Activated CD4-positive, alpha-beta T cell treated with anti-CD3 and anti-CD28 coated beads, Interleukin-2, amount 50 U/mL, for 48 hours (primary cell): ENCODE measurements at places on chromosomes 13 and 19.

DNA sequence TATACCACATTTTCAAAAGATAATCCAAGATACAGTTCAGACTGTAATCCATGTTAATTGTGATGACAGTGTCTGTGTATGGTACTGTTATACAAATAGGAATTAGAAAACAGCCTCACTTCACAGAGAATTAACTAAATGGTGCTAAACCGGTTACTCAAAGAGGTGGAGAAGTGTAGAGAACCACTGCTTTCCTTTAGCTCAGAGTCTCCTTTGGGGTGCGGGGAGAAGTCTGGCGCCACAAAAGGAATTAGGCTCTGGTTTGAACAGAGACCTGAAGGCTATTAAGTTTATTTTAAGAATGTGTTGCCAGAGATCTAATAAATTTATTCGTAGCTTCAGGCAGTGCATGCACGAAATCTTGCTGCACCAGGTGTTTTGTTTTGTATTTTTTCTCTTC lies 65.8 kb downstream of the FREM2 start:
- no peak for DNase-seq

DNA sequence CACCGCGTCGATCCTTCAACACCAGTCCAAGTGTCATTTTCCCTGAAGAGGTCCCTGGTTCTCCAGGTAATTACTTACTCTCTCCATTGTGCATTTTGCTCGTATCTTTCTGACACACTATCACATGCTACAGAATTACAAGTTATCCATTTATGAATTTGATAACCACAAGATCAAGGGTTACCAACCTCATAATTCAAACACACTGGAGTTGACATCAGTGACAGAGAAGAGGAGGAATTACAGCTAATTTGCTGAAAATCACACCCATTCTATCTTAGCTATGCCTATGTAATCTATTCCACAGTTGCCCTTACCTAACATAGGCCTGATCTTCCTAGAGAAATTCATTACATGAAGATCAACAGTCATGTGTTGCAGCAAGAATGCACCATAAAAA lies 14.2 kb downstream of the ZC3H13 start:
- no peak for DNase-seq

GRCh38 chr19:32196690-32197420 lies 148.6 kb upstream of the ZNF507 start:
- DNase-seq = no peak

GRCh38 chr19:49497789-49498103 lies 1.5 kb downstream of the RPS11 start:
- no peak for DNase-seq

GRCh38 chr19:47280183-47280797 lies 5.6 kb downstream of the INAFM1 start:
- DNase-seq = peak; percentile 76

DNA sequence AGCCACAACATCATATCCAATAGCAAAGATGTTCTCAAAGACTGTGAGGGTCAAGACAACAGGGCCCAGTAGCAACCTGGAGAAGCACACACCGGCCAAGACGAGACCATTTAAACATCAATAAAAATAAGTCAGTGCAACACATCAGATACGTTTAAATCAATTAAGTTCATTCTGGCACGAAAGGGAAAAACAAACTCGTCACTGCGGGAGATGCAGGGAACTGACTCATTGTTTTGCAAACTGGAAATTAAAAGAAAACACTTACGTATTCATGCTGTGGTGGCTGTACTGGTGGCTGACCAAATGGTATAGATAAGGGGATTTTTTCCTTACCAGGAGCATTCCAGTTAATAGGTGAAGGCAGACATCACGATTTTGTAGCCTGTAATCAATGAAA lies 26.3 kb upstream of the SLC15A1 start:
- DNase-seq = no peak

DNA sequence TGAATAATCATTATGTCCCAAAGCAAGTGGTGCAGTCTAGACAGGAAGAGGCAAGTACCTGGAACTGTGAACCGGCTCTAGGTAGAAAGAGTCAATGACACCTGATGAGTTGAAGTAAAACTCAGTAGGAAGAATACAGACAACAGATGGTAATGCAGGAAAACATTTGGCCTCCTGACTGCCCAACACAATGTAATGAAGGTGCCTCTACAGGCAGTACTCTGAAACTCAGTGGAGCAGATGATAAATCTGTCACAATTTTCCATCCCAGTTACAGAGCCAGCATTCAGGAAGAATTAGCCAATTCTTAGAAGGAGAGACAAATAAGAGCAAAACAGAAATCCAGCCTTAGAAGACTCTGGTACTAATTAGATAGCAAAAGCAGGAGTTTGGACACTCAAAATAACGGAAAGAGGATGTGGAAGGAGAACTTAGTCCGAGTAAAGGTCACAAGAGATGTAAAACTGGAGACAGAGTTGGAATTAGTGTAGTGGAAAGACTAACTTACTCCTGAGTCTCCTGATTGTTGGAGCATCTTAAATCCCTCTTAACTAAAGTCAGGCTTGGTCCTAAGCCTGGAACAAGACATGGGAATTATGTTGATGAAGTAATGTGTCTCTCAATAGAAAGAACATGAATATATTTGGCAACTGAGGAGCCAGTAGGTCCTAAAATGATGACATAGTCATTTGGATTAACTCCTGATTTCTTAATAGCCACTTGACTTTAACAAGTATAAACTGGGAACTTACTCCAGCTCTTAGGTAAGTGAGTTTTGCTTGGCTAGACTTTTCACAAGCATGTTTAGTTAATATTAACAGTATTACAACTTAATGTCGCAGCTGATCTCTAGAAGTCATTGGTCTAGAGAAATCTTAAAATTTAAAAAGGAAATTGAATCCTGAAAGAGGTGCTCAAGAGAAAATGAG lies 457.3 kb upstream of the MIR17HG start:
- DNase-seq = no peak

GRCh38 chr19:48770266-48770665 lies 14.9 kb downstream of the FGF21 start:
- DNase-seq = no peak

GRCh38 chr19:14056741-14057356 lies 5.0 kb downstream of the PALM3 start:
- no peak for DNase-seq

DNA sequence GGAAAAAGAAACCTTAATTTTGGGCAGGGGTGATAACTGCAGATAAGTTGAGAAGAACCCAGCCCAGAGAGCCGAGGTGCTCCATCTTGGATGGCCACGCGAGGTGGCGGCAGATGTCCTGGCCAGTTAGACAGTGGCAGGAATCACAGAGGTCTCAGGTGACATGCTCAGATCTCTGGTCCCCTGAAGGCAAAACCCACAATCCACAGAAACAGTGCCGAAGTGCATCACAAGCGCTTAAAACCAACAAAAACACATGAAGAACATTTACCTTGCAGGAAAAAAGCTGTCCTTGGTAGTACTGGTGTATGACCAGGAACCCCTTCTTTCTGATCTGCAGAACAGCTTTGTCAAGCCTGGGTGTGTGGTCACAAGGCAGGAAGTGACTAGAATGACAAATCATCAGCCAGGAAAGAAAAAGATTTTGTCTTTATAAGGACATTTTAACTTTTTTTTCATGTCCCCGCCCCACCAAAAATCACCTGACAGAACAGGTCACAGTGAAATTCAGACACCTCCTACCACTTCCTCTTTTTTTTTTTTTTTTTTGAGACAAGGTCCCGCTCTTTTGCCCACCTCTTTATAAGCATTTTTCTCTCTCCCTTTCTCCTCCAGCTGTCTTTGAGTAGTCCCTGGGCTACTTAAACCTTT lies at the start of gene LCP1:
Gene LCP1 (minus strand): TSS at position 338 of the 651 bp plus-strand sequence. CDS start 22,515 bp downstream, outside the sequence.
- DNase-seq = peak; percentile 78

DNA sequence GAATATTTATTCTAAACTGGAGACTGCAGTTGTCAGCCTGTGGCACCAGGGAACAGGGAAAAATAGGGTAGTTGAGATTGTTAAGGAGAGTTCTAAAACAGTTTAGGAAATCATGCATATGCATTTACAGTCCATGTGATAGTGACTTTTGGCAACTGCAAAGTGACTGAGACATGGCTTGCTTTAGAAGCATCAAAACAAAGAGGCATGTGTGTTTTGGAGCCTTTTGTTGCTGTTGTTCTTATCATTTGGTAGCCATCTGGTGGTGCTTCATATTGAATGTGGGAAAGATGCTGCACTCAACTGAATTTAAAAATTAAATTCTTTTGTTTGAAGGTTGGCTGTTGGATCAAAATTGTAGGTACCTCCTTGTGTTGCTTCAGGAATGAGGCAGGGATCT lies 10.2 kb upstream of the EBPL start:
- no peak for DNase-seq

GRCh38 chr19:19087676-19088075 lies 23.9 kb downstream of the SLC25A42 start:
- no peak for DNase-seq

- no peak for DNase-seq
Measured at GRCh38 chr13:114088234-114088633, 44.2 kb downstream of the RASA3 start.

GRCh38 chr13:48545608-48546007 lies 12.7 kb upstream of the RCBTB2 start:
- no peak for DNase-seq

DNA sequence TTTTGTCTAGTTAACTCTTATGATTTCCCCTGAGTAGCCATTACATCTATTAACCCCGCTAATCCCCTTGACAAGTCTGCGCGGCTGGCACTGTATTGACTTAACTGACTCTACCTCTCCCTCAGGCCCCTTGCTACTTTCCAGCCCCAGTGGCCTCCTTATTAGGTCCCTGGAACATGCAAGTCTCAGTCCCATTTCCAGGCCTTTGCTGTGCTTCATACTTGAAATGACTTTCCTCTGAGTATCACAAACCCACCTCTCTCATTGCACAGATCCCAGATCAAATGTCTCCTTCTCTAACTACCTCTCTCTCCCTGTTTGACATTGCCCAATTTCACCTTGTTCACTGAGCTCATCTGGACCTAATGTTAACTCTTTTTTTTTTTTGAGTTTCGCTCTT lies 13.2 kb downstream of the SPACA6 start:
- DNase-seq = no peak

DNA sequence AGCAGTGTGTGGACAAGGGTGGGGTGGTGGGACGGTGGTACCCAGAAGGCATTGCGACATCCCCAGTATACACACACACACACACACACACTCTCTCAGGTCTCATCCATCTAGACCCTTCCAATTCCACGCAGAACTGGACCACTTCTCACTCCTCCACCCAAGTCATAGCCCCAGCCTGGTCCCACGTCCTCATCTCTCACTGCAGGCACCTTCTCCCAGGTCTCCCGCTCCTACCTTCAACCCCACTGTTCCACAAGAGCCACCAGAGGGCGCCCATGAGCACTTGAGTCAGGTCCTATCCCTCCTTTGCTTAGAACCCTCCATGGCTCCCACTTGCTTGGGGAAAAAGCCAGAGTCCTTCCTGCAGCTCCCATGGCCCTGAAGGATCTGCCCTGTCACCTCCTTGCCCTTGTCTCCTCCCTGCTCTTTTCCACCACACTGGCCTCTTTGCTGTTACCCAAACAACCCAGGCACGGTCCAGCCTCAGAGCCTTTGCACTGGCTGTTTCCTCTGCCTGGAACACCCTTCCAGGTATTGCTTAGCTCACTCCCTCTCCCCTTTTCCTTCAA lies 62.6 kb downstream of the IER2 start:
- peak; percentile 86 for DNase-seq

GRCh38 chr19:45173816-45174215 lies 4.2 kb downstream of the TRAPPC6A start:
- no peak for DNase-seq

GRCh38 chr13:40141859-40142555 lies 486.5 kb downstream of the COG6 start:
- DNase-seq = no peak

DNA sequence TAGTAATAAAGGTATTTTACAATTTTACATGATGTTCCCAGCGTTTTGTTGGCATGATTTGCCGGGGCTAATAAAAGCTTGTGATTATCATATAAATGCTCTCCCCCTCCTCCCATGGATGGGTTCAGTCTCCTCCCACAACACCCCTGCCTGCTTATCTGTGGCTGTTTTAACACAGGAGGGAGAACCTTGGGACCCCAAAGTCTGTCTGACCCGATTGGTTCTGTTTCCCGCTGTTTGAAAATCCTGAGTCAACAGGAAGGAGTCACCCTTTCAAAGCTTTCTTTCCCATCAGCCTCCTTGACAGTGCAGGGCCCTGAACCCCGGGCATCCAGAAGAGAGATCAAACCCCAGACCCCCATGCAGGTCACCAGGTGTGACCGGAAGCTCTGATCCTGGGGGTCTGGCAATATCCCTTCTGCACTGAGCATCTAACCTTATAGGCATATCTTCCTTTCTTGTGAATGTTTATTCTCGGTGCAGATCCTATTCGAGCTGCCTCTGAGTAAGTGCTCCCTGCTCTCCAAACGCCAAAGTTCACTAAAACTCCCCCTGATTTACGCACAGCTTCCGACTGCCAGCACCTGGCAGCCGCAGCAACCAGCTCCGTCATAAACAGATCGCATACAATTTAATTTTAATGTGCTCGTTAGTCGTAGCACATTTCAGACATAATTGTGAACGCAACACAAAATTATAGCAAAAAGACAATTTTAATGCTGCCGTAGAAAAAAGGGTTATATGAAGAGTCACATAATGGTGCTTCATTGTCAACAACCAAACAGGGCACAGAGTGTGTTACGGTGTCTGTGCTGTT lies 74.8 kb downstream of the TSHZ3 start:
- DNase-seq = no peak
